ENCODE measurements at places on chromosomes 5 and 9.

DNA sequence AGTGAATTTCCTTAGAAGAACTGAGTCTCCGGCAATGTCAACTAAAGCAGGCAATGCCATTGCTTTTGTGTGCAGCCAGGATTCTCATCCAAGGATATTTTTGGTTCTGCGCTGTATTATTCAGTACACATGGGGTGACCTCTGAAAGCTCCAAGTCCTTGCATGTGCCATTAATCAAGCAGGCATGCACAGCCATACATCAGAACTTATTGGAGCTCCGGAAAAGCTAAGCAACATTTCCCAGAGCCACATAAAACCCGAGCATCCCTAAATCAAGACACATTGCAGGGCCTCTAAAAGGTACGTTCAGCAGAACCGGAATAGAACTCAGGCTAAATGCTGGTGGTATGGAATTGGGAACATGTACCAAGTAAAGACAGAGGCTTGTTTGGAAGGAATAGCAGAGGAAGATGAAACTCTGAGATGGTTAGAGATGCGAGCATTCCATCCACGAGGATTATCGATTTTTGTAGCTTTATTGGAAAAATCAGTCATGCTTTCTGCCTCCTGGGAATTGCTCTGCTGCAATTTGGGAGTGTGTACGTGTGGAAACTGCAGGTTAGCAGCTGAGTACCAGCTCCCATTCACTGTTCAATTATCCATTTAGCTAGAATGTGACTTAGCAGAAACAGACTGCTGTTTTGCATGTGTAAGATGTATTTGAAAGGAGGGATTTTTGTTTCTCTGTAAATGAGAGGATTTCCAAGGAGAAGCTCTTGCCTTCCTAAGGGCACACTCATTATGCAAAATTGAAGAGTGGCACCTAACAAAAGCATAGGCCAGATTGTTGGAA, 143.7 kb upstream of the WWC1 start:
- DNase-seq = no peak

- DNase-seq = no peak
These were observed 46.4 kb downstream of the MOCS2 start for GRCh38 chr5:53063176-53063575.

DNA sequence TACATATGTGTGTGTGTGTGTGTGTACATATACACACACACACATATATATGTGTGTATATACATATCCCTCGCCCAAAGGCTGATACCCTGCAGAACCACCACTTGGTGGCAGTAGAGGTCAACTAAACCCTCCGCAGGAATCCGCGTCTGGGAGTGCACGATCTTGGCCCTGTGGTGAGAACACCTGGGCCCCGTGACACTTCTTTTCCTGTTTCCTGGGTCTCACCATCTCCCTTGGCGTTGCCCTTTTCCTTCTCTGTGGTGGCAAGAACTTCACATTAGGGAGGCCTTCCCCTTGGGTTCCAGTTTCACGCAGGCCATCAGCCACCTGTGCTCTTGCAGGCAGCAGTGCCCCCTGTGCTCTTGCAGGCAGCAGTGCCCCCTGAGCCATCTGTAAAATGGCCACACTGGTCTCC, 8.2 kb downstream of the IL9 start:
- no peak for DNase-seq

DNA sequence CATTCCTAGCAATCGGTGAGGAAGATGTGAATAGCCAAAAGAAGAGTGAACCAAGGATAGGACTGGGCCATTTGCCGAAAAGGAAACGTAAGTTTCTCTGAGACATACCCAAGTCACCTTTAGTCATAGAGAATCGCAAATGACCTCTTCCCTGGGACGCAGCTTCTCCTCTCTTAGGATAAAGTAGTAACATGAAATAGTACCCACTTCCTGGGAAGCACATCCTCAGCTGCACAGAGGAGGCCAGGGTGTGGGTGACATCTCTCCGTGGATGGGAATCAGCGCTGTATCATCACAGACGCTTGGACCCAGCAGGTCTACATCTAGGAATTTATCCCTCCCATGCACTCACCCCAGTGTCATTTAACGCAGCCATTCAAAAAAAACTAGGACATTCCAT, 120.9 kb upstream of the PHYKPL start:
- no peak for DNase-seq

DNA sequence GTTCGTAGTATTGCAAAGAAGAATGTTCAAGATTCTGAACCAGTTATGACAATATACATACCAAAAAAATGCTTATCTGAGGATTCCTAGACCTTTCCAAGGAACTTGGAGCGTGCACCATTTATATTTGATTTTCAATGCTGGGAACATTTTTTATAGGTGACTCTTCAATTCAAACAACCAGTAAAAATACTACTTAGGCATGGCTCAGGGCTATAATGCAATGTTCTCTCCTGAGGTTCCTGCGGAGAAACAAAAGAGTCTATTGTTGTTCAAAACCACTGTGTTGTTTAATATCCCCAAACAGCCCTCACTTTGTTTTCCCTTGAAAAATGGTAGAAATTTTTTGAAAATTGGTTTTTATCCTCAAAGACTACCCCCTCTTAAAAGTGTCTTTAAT, 335.7 kb upstream of the IZUMO3 start:
- peak; percentile 11 for DNase-seq

- peak; percentile 41 for DNase-seq
These were observed 1.7 kb downstream of the GFM2 start for GRCh38 chr5:74765201-74765600.

- no peak for DNase-seq
These were observed 20.8 kb downstream of the ABHD17B start for GRCh38 chr9:71890042-71890679.

DNA sequence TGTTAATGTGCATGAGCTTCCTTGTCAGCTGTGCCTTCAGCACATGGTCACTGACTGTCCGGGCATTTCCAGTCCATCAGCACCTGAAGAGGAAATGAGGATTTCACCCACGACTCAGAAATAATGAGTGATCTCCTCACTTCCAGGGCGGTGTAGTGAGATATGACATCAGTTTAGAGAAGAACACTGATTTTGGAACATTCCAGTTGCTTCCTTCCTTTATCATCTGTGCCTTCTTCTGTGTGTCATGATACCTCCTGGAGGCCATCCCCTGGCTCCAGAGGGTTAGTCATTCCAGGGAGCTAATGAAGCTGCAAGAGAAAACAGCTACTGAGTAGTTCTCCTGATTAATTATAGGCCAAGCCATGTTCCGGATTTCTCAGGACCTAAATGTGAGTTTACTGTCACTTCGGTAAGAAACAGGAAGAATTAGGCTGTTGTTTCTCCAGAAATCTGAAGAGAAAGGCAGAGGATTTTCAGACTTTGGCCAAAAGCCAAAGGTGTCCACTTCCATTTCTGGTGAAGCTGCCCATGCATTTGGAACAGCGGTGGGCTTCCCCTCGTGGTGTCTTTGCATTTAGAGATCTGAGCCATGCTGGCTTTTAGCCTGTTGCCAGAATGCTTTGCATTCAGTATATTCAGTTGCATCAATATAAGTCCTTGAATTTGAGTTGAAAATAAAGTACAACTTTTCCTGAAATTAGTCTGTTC, 161.3 kb upstream of the OTULINL start:
- DNase-seq = no peak

Data from foreskin melanocyte (primary cell).